ENCODE measurements at places on chromosomes 2 and 18. TPM values are rescaled to one million over a fixed set of nuclear protein-coding genes. Genes with fewer than 3 reads are reported as not detected.

The HSPE1 gene
- 859 TPM for polyA plus RNA-seq

The PFN4 gene
- polyA plus RNA-seq = not detected

The FRZB gene
- 2.3 TPM for polyA plus RNA-seq

The DRC1 gene
- polyA plus RNA-seq = not detected

The AMMECR1L gene
- 5.2 TPM for polyA plus RNA-seq

The IL37 gene
- polyA plus RNA-seq = not detected

The KLHL14 gene
- not detected for polyA plus RNA-seq

The NEB gene
- polyA plus RNA-seq = 2.4 TPM

All from Purkinje cell (primary cell).